ENCODE measurements at places on chromosomes 7 and 10.

GRCh38 chr10:130160775-130161174 is 24.6 kb downstream of the GLRX3 start:
- DNase-seq = no peak

GRCh38 chr10:67936416-67936815 is 52.0 kb downstream of the SIRT1 start:
- no peak for DNase-seq

GRCh38 chr7:47586925-47587324 is 5.0 kb upstream of the TNS3 start:
- no peak for DNase-seq

DNA sequence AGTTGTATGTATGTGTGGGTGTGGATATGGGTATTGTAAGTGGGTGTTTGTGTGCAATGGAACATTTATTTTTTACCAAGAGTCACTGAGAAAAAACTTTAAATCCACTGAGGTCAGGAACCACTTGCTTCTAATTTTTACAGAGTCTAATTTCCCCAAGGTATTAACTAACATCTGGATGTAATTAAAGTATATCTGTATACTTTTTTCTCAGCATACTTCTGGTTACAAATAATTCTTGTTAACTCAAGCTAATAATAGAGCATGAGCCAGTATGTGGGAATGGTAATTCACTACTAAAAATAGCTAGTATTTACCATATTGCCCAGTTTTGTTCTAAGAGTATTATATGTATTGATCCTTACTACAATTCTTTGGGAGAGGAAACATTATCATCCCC is 24.6 kb upstream of the STEAP4 start:
- no peak for DNase-seq

GRCh38 chr7:39360766-39361165 is 205.4 kb upstream of the YAE1 start:
- DNase-seq = no peak

Measured in stimulated activated naive CD4-positive, alpha-beta T cell treated with Interleukin-2 at 50 U/mL for 16 hours (primary cell).